Effector CD8-positive, alpha-beta T cell (primary cell): ENCODE measurements at places on chromosomes 11 and 22.

DNA sequence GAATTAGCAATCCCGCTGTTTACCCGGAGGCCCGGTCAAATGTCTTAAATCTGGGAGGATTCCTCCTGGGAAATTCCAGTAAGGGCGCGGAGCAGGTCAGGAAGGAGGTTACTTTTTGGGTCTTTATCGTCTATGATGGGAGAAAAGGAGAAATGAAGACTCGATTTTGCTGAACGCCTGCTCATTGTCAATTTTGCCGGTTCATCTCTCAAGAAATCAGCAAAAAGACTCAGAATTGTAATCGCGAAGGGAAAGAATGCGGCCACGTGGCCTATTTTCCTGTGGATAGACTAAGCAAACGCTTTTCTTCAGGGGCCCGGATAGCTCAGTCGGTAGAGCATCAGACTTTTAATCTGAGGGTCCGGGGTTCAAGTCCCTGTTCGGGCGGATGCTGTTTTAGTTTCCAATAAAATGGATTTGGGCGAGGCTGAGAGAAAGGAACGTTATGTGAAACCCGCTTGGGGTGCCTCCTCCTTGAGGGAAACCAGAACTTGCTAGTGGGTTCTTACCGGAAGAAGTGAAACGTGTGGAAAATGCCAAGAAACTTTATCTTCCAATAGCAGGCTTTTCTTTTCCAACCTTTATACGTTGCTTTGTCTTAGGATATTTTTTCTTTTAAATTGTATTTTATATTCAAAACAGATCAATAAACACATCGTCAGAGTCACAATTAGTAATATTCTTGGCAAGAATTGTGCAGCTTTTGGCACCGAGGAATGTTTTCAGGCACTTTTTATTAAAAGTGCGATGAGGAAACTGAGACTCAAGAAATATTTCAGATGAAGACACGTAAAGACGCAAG, 45.0 kb downstream of the OR4D9 start:
- no peak for DNase-seq

DNA sequence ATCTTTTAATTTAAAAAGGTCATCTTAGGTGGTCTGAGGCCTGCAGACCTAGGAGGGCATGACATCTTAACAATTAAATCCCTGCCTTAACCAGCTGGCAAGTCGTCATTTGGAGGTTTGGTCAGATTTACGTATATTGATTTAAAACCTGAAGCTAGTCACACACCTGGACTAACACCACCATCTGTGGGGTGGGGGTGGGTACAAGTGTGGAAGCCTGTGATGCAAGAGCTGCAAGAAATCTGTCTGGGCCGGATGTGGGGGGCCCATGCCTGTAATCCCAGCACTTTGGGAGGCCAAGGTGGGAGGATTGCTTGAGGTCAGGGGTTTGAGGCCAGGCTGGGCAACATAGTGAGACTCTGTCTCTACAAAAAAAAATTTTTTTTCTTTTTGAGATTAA, 11.6 kb downstream of the CCDC87 start:
- DNase-seq: no peak

DNA sequence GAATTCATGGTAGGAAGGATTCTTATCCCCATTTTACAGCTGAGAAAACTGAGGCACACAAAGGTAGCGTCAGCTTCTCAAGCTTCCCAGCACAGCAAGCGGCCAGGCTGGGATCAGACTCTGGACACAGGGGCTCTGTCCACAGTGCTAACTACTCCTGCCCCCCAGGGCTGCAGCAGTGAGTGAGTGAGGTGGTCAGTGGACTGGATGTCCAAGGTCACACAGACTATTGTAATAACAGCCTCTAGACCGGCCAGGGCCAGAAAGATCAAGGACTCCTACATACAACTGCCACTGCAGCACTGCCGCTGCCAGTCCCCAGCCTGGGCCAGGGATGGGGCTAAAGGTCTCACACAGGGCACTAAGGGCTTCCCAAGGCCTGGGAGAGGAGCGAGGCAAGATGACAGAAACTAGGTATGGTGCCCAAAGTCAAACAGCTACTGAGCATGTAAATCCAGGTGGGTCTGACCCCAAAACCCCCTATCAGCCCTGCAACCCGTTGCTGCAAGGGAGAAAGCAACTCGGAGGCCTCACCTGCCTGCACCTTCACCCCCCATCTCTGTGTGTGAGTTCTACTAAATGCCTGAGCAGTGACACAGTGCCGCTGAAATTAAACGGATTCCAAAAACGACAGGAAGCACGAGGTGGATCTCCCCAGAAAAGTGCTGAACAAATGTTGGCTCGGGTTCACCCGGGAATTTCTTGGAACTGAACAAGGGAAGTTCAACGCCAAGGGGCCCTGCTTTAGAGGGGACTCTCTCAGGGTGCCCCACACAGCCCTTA, 161.8 kb upstream of the GRK3 start:
- DNase-seq: no peak

- no peak for DNase-seq
Observed at GRCh38 chr11:93236741-93237675, 39.2 kb upstream of the SLC36A4 start.

- DNase-seq: no peak
Observed at GRCh38 chr22:25494774-25495173, 69.7 kb upstream of the GRK3 start.

GRCh38 chr11:9461760-9462134, 935 bp downstream of the ZNF143 start:
- no peak for DNase-seq

DNA sequence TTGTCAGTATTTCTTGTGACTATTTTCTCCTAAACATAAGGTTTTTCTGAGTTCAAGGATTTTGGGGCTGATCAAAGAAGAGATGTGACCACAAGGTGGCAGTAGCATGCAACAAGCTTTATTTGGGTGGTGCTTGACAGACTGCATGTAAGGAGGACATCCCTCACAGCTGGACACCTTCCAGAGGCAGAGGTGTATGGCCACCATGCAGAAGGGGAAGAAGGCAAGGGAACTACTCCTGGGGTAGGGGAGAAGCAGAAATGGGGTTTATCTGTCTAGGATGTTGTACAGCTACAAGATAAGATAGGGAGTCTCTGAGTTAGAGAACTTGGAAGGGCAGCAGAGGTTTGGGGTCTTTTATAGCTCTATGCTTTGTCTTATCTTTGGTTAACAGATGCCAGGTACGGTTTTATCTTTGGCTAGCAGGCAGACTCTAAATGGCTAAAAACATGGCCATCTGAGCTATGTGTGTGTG, 5.1 kb upstream of the BIRC2 start:
- peak; percentile 55 for DNase-seq
